ENCODE measurements at places on chromosomes 5 and 9.

DNA sequence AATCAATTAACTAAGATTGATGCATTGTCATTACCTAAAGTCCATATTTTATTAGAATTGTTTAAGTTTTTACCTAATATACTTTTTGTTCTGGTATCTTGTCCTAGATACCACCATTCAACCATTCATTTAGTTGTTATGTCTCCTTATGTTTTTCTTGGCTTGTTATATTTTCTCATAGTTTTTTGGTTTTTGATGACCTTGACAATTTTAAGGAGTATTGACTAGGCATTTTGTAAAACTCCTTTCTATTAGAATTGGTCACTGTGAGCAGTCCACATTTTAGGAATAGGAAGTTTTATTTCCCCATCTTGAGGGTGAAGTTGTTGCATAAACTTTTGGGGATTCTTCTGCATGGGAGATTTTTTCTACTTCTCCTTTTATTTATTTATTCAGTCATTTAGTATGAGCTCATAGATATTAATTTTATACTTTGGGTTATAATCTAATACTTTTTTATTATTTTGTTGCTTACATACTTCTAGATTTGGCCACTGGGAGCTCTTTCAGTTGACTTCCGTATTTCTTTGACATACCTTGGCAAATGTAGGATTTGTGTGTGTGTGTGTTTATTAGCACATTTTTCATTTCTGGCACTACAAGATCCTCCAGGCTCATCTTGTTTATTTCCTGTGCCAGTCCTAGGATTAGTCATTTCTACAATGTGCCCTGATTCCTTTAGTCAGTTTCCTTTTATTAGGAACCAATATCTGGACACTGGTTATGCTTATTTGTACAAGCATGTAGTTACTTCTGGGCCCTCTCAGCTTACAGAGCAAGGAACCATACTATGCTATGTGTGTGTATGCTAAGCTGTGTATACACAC lies 134.9 kb upstream of the CDKN2B start:
- no peak for DNase-seq

- DNase-seq = no peak
Measured at GRCh38 chr9:21510806-21511205, 28.7 kb upstream of the IFNE start.

- no peak for DNase-seq
Measured at GRCh38 chr5:110323357-110323756, 403.1 kb downstream of the TMEM232 start.

- DNase-seq = no peak
Measured at GRCh38 chr5:171122372-171122771, 186.7 kb upstream of the TLX3 start.

GRCh38 chr5:71481441-71481840 lies 26.0 kb downstream of the BDP1 start:
- no peak for DNase-seq

DNA sequence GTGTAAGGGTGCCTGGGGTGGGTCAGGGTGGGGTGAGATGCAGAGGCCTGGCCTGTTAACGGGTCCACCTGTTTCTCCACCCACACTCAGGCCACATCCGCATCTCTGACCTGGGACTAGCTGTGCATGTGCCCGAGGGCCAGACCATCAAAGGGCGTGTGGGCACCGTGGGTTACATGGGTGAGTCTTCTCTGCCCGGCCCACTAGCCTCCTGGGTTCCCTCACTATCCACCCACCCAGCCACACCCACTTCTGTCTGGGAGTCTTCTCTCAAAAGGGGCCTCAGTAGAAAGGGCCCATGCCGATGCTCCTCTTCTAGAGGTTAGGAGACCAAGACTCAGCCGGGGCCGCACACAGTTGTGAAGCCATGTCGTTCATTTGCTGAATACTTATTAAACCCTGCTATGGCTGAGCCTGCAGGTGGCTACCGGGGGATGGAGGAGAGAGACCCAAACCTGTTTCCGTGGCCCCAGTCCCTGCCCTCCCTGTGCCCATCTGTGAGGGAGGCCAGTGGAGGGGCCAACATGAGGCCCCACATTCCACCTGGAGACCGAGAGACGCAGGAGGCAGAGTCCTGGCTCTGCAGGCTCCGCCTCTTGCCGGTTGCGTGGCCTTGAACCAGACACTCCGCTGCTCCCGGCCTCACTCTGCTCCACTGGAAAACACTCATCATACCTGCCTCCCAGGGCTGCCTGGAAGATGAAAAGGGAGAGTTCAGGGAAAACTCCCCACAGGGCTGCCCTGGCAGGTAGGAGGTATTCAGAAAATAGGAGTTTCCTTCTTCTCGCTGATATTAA lies 8.7 kb downstream of the GRK6 start:
- no peak for DNase-seq

GRCh38 chr5:141155540-141156374 lies 5.9 kb downstream of the PCDHB6 start:
- peak; percentile 37 for DNase-seq

GRCh38 chr5:175711472-175712312 lies 53.8 kb downstream of the HRH2 start:
- no peak for DNase-seq

- DNase-seq = no peak
Measured at GRCh38 chr9:32992595-32993238, 8.7 kb downstream of the APTX start.

DNA sequence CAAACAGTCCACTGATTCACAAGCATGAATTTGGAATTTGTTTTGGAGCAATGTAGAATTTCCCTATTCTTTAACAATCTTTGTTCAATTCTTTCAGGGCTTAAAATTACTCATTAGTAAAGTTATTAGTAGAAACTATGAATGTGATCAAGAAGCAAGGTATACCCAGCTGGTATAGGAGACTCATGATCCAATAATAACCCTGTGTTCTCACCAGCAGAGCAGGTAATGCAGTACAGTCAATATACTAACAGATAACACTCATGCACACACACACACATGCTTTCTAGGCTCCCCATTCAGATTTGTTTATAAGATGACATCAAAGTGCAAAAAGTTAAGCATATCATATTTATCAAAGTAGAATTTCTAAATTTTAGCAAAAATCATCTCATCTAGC lies 445.2 kb downstream of the ELAVL2 start:
- no peak for DNase-seq

DNA sequence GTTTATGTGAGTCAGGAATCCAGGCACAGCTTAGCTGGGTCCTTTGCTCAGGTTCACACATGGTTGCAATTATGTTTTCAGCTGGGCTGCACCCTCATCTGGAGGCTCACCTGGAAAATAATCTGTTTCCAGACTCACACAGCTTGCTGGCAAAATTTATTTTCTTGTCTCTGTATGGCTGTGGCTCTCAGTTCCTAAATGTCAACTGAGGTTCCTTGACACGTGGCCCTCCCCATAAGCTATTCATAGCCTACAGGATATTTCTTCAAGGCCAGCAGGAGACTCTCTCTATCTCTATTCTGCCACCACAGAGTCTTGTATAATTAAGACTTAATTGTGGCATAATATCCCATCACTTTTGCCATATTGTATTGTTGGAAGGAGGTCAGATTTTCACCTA lies 732.0 kb downstream of the CDH18 start:
- DNase-seq = no peak

DNA sequence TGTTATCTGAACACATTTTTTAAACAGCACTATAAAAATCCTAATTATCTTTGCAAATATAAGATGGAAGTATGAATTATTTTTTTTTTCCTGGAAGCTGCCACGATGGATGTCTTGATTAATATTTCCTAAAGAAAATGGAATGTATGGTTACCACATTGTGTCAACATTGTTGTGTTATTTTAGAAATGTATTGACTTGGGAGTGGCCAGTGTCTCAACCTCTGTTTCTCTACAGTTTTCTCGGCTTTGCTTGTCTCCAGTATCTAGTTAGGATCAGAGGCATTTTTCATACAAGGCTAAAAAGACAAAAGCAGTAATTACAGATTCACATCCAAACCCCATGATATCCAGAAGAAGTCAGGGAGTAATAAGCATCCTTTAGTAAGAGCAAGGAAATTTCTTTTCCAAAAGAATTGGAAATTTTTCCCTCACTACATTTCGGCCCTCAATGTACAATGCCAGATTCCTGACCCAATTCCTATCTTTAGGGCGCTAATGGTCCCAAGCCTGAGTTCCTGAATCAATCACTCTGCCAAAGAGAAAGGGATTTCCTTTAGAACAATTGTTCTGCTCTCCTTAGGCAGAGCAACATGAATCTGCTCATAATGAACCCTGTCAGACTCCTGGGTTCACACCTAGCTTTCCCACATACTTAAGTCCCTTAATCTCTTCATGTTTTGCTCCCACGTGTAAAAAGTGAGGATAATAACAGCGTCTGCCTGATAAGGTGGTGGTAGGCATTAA lies 111.7 kb downstream of the EDIL3 start:
- no peak for DNase-seq

- no peak for DNase-seq
Measured at GRCh38 chr9:27468000-27468399, 56.1 kb upstream of the IFNK start.

- DNase-seq = no peak
Measured at GRCh38 chr5:73115399-73116051, 4.8 kb upstream of the TMEM171 start.

- no peak for DNase-seq
Measured at GRCh38 chr5:107743373-107744000, 72.8 kb upstream of the EFNA5 start.

GRCh38 chr9:23598994-23599393 lies 227.0 kb downstream of the ELAVL2 start:
- DNase-seq = peak; percentile 50

DNA sequence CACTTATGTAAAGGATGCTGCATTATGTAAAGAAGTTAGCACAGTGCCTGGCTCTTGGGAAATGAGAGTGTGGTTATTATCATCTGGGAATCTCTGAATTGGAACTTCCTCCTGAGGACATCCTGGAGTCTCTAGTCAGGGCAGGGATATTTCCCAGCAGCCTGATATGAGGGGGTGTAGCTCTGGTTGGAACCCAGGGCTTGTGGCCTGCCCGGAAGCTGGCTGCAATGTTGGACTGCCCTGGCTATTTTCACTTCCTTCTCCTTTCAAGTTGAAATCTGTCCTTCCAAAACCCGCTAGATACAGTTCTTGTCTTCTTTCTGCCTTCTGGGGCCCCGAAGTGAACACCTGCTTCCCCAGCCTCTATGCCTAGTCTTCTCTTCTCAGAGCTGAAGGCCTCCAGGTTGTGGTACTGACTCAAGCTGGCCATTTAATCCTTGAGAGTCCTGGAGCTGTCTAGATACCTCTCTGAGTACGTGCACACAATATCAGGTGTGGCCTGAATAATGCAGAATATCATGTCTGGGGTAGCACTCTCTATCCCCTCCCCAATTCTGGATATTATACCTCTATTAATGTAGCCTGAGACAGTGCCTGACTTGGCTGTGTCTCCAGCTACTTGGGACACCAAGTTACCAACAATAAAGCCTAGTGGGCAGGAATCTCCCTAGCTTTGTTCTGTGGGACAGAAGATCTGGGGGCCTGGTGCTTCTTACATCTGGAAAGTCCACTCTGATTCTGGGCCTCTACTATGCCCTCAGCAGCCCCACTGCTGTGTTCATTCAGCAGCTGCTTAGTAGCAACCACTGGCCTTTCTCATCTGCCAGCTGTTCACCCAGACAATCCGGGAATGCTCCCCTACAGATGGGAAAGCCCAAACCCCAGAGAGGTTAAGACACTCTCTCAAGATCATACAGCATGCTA lies 45.0 kb downstream of the SLC6A7 start:
- DNase-seq = no peak

DNA sequence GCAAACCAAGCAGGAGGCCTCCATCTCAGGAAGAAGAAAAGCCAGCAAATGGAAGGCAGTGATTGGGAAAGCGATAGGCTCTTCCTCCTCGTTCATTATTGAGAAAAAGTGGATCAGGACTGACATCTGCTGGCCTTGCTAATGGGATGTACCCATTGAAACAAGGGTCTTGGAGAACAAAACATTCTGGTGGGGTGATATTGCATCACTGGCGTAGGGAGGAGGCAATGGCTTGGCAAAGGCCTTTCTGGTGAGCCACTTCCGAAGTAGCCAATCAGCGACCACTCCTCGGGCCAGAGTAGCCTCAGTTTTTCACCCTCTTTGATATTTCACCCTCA lies 86.7 kb upstream of the NFIB start:
- peak; percentile 13 for DNase-seq

- no peak for DNase-seq
Measured at GRCh38 chr5:41747708-41748107, 122.5 kb downstream of the OXCT1 start.

DNA sequence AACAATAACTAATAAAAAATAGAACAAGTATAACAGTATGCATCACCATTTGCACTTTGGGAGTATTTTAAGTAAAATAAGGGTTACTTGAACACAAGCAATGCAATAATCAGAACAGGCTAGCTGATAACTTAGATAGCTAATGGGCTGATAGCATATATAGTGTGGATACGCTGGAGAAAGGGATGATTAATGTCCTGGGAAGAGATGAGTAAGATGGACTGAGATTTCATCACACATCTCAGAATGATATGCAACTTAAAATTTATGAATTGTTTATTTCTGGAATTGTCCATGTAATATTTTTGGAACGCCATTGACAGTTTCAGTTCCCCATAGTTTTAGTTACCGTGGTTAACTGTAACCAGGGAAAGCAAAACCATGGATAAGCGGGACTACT lies 173.6 kb downstream of the ISL1 start:
- no peak for DNase-seq

DNA sequence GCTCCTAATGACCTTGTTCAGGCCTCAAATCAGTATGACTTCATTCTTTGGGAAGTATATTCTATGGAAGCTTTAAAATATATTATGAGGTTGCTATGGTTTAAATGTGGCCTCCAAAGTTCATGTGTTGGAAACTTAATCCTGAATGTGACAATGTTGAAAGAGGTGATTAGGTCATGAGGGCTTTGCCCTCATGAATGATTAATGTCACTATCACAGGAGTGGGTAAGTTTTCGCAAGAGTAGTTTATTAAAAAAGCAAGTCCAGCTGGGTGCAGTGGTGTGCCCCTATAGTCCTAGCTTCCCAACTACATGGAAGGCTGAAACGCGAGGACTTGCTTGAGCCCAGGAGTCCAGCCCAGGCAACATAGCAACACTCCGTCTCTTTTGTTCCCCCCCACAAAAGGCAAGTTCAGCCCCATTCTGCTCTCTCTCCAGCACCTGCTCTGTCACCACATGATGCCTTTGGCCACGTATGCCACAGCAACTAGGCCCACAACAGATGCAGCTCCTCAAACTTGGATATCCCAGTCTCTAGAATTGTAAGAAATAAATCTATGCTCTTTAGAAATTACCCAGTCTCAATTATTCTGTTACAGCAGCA lies 105.3 kb downstream of the SIL1 start:
- DNase-seq = no peak

GRCh38 chr5:165360784-165361542 lies 1855.5 kb downstream of the MAT2B start:
- DNase-seq = peak; percentile 20

DNA sequence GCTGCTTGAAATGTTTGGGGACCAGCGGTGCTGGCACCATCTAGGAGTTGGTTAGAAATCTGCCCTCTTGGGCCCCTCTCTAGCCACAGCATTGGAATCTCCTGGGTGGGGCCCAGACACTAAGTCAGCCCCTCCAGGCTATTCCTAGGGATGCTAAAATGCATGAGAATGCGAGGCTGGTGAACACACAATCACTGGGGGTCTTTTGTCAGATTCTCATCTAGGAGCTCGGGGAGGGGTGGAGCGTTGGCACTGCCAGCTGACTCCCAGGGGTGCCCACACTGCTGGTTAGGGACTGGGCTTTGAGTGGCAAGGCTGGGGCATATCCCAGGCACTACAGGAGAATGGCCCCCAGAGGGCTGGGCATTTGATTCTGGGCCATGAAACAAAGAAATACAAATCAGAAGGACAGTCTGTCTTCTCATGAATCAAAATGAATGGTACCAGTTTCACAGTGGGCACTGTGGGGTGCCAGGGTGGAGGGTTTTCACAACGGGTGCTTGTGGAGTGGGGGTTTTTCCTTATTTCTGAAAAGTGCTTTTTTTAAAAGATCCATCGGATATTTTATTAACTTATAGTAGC lies 127.8 kb upstream of the RAPGEF1 start:
- no peak for DNase-seq
